ENCODE measurements at places on chromosomes 5 and 9. TPM values are rescaled to one million over a fixed set of nuclear protein-coding genes. Genes with fewer than 3 reads are reported as not detected.

WDR38 gene
- not detected for total RNA-seq

MYMK gene
- total RNA-seq: not detected

SHOC1 gene
- not detected for total RNA-seq

TSSK1B gene
- not detected for total RNA-seq

TMEM252 gene
- total RNA-seq: not detected

BTNL9 gene
- total RNA-seq: 5.0 TPM

PCDHGB4 gene
- total RNA-seq: 6.1 TPM

ADAMTSL2 gene
- 0.33 TPM for total RNA-seq

EQTN gene
- total RNA-seq: not detected

NDST1 gene
- total RNA-seq: 74.8 TPM

SLC4A9 gene
- not detected for total RNA-seq

BTNL8 gene
- total RNA-seq: not detected

FOXD4 gene
- 0.16 TPM for total RNA-seq

DEPDC1B gene
- total RNA-seq: not detected

SLC25A2 gene
- total RNA-seq: 0.81 TPM

CAMK2A gene
- total RNA-seq: 0.68 TPM

UBAP1 gene
- 52.7 TPM for total RNA-seq

SERF1A gene
- 8.9 TPM for total RNA-seq

SLC36A2 gene
- total RNA-seq: not detected

ENTPD8 gene
- total RNA-seq: 0.71 TPM

HAVCR1 gene
- not detected for total RNA-seq

FST gene
- 3.5 TPM for total RNA-seq

AK6 gene
- 20.7 TPM for total RNA-seq

HINT1 gene
- total RNA-seq: 261 TPM

ANGPTL2 gene
- total RNA-seq: 50.5 TPM

C5orf52 gene
- total RNA-seq: not detected

PALM2AKAP2 gene
- total RNA-seq: 4.5 TPM

SPINK7 gene
- total RNA-seq: not detected

PMPCA gene
- total RNA-seq: 28.5 TPM

CACFD1 gene
- total RNA-seq: 9.3 TPM

FAM169A gene
- 0.95 TPM for total RNA-seq

SPOCK1 gene
- total RNA-seq: 55.3 TPM

FGFR4 gene
- total RNA-seq: 6.6 TPM

FOXD4L6 gene
- not detected for total RNA-seq

OR13C3 gene
- total RNA-seq: not detected

GDF9 gene
- 0.55 TPM for total RNA-seq

GOLPH3 gene
- 170 TPM for total RNA-seq

ARHGEF37 gene
- total RNA-seq: 37.1 TPM

BBLN gene
- total RNA-seq: 242 TPM

SCGB3A2 gene
- not detected for total RNA-seq

RNF180 gene
- 27.1 TPM for total RNA-seq

TXNDC8 gene
- total RNA-seq: not detected

NR4A3 gene
- 6.1 TPM for total RNA-seq

FBN2 gene
- 0.55 TPM for total RNA-seq

PWWP2A gene
- 33.2 TPM for total RNA-seq

HMCN2 gene
- total RNA-seq: 8.2 TPM

SGCD gene
- total RNA-seq: 15.0 TPM

PAPPA gene
- 4.9 TPM for total RNA-seq

SPATA31A3 gene
- total RNA-seq: not detected

PRLR gene
- 0.71 TPM for total RNA-seq

HTR4 gene
- total RNA-seq: 1.7 TPM

INSYN2B gene
- 0.27 TPM for total RNA-seq

PCDHGA3 gene
- total RNA-seq: 3.7 TPM

PROB1 gene
- total RNA-seq: 0.27 TPM

SH3TC2 gene
- total RNA-seq: 8.3 TPM

TRAF1 gene
- 4.4 TPM for total RNA-seq
